ENCODE measurements at places on chromosomes 3 and 15.

DNA sequence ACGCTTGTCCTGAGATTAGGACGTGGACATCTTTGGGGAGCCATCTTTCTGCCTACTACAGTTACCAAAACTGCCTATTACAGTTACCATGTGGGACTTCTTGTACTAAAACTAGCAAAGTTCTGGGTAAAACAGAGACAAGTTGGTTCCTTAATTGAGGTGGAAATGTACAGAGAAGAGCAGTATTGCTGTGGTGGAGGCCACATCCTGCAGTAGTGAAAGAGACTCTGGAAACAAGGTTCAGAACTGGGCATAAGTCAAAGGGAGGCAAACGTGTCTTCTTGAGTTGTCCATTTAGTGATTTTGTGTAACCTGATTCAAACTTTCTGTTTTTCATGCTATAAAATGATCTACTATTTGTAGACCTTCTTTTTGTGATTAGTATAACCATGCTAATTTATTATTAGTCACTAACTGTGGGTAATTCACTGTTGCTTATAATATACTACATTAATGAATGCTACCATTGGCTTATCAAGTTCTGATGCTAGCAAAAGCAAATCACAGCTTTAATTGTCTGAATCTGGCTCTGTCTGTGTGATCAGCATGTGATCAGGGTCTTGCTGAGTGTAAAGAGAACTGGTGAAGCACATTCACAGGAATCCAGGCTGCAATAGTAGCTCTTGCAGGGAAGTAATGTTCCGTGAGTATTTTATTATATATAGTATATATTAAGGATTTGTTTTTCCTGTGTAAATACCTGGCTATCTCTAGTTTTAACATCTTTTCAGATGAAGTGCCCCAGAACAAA lies 207.9 kb upstream of the GAP43 start:
- no peak for DNase-seq

DNA sequence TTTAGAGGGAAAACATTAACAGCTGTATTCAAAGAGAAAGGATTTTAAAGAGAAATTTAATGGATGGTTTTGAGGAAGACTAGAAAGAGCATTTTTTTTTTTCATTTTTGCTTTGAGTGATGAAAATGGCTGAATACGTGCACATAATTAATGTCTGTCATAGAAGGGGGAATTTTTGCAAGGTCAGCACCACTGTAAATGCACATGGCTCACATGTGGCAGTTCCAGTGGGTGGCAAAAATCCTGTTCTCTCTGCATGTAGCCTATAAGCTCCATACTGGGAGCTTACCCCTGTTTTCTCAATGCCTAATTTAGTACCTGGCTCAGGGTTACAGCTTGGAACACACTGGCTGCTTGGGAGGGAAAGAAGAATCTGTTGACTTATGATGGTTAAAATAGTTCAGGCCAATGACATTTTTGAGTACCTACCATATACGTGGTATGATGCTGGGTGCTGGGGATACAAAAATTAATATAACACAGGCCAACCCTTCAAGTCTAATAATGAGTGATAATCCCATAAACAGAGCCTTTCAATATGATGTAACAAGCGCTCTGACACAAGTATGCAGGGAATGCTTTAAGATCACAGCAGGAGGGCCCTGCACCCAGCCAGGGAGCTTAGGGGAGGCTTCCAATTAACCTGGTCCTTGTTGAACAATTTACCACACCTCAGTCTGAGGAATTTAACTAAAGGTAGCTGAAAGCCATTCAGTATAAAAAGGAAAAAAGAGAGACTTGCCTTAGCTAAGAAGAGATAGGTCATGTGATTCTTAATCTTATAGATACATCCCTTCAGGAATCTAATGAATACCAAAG lies 33.0 kb downstream of the HSPBAP1 start:
- DNase-seq: peak; percentile 36

- DNase-seq: no peak
Measured at GRCh38 chr3:134496471-134497071, 10.7 kb downstream of the CEP63 start.

DNA sequence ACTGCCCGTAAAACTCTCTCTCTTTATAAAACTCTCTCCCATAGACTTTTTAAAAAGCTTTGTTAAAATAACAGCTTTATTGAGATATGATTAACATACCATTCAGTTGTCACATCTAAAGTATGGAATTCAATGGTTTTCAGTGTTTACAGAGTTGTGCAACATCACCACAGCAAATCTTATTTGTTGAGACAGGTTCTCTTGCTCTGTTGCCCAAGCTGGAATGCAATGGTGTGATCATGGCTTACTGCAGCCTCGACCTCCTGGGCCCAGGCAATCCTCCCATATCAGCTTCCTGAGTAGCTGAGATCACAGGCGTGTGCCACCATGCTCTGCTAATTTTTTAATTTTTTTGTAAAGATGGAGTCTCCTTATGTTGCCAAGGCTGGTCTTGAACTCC lies 35.9 kb upstream of the TRAK1 start:
- peak; percentile 74 for DNase-seq

DNA sequence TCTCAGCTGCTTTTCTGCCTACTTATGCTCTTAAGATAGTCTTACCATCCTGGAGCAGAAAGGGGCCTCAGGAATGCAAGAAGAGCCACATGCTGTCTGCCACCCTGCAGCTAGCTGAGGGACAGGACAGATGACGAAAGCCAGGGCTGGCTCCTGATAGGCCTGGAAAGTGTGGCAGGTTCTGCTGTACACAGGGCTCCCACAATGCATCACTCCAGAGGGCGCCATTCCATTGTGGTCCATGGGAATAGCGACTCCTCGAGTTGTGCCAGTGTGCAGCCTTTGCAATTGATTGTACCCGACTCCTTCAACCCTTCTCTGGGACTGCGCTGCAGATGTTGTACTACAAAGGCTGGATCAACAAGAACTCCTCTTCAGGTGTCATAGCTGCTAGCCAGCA lies 11.2 kb downstream of the ACAN start:
- no peak for DNase-seq

DNA sequence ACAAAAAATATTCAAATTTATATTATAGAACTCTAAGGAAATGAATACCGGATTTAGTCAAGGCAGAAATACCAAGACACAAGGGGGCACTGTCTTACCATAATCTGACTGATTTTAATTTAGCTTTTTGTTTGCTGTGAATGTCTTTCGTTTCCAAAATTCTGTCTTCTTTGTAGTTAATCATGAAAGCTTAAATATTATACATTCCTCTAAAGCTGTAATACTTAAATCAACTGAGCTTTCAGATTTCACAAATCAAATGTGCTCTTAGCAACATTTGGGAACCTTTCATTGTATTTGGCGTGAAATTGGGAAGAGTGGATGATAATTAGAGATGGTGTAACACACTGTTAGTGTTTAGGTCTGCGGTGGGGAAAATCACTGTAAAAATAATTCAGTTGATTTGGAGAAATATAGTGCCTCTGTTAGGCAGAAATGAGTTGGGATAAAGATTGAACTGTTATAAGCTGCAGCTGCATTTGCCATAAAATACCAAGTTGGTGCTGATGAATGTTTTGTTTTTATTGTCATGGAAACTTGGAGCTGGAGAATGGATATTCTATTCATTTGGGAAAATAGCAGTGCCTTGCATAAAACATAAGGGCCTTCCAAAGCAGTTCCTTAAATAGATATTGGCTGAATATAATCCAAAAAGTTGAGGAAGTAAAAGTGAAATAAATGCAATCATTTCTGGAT lies 228.2 kb downstream of the TCF12 start:
- DNase-seq: peak; percentile 65

DNA sequence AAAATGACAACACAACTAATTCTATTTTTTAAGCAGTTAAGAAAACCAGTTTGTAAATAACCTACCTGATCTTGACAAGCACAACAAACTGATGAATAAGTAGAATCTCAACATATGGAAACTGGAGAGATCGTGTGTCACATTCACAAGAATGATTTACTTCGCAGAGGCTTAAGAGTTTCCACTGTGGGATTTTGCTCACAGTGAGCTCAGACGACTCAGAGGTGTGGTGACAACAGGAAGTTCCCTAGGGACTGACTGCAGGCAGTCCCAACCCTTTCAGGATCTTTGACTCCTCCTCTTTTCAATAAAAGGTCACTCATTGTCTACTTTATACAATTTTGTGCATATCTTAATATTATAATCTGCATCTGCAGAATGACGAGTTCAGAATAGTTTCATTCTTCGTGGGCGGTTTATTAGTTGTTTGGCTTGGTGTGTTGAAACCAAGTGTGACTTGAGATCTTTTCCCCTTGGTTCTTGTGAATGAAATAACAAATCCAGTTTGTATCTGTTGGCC lies at the start of gene LIPH:
Gene LIPH, minus strand, starts transcription at position 231 of the 520 bp plus-strand sequence. Its CDS starts 117 bp downstream, at position 114.
- DNase-seq: peak; percentile 35

- no peak for DNase-seq
Measured at GRCh38 chr3:113169891-113170452, 41.4 kb upstream of the BOC start.

DNA sequence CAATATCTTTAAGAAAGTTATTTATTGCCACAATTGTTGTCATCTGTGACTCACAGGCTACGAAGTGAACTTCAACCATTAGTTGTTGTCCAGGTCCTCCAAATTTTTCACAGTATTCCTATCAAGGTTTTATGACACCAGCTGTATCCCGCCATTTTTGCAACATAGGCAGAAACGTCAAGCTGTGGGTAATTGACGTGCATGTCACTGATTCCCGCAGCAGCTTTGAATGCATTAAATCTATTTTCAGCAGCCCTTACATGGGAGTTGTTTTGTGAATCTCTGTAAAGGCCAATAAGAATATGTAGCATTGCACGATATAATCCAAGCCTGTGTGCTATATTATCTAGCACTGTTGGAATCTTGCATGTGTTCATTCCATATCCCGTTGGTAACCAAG lies 109.1 kb upstream of the TOPAZ1 start:
- DNase-seq: no peak

DNA sequence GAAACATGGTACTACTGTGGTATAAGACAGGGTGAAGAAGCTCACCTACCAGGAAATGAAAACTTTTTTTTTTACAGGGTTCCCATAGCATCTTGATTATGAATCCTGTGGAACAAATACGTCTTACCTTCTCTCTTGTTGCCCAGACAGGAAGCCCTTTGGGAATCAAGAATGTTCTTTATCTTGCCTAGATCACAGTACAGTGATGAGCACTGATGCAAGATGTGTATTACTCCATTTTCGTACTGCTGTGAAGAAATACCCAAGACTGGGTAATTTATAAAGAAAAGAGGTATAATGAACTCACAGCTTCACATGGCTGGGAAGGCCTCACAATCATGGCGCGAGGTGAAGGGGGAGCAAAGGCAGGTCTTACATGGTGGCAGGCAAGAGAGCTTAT lies 281.3 kb downstream of the UBE2E2 start:
- no peak for DNase-seq

DNA sequence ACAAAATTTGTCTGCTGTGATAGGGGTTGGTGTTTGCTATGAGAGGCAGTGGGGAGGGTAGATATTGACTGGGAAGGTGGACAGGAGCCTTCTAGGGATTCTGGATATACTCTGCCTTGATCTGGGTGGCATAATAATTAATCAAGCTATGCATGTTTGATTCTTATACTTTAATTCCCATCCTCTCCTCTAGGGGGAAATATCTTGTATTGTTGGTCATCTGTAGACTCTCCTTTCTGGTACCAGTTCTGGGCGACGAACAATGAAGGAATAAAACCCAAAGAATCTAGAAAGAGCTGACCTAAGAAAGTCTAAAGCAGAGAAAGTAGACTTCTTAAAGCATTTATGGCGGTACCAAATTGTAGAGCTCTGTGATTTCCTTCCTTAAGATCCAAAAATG lies 198.2 kb upstream of the STRIT1 start:
- no peak for DNase-seq

DNA sequence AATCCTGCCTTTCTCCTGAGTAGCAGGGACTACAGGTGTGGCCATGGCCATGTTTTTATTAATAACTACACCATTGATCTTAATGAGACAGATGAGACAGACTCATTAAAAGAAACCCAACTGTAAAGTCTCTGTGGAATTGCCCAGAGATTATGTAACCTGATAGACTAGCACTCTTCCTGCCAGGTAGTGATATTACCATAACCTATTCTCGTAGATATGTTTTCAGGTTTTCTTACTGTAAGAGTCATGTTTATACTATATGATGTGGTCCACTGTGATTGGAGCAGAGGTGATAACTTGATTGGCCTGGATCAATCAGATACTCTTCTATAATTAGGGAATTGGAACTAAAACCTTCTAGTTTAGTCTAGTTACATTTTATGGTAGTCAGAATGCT lies 93.7 kb downstream of the NFKBIZ start:
- DNase-seq: no peak

GRCh38 chr3:143613226-143613625 lies 235.0 kb downstream of the SLC9A9 start:
- DNase-seq: no peak

DNA sequence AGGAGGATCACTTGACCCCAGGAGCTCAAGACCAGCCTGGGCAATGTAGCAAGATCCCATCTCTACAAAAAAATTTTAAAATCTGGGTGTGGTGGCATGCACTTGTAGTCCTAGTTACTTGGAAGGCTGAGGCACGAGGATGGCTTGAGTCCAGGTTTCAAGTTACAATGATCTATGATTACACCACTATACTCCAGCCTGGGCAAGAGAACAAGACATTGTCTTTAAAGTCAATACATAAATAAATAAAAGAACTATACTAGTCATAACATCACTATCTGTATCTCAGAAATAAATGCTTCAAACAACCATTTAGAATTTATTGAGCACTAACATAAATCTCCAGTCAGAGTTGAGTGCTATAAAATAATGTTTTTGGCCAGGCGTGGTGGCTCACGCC lies 8.5 kb upstream of the PHLDB2 start:
- DNase-seq: peak; percentile 40

DNA sequence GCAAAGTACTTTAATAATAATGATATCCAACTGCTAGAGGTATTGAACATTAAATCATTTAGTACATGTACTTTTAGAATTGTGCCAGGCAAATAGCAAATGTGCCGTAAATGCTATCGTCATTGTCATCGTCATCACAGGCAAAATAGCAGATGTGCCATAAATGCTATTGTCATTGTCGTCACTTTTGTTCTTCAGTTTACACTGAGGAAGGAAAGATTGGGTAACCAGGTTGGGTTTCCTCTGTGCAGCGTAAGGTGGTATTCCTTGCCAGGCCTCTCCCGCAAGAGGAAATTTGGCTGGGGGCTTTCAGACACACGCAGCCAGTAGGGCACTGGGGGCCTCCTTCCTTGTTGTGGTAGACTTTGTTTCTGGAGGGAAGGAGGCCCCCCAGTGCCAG lies 26.4 kb downstream of the ABHD17C start:
- no peak for DNase-seq

Data from fibroblast of skin of back (primary cell).